Endothelial cell (in vitro differentiated cells): ENCODE measurements at places on chromosomes 1 and 21.

DNA sequence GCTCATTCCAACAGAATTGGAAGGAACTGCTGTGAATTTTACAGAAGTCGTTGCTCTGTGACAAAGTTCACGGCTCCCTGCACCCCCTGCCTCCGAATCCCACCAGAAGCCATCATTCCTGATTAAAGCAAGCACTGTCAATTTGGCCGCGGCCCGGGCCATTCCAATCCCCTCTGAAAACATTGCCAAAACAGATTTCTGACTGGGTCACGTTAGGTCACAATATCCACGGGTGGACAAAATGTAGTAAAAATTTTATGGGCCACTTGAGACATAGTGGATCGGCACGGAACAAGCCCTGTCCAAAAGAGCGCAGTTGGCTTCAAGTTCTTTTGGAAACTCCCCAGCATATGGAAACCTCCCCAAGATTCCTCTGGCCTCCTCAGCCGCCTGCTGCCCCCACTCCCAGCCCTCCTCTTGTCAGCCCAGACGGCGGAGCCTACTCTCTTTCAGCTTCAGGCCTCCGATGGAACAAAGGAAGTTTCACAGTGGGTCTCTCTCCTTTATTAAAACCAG lies 67.2 kb upstream of the IFNAR2 start:
- DNase-seq, result no peak

DNA sequence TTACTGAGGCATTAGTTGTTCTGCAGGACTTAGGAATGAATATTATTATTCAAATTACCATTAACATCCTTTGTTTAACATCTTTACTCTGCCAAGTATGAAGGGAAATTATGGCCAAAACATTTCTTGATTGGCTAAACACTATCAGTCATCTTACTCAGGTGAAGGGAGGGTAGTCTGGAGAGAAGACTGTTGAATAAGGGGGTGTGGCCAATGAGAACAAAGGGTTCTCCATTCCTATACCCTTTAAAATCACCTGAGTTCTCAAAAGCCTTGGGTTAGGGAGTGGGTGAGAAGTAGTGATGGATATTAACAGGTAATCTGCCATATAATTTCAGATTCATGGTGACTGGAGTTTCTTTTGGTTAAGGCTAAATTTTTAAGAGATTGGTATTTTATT lies 19.3 kb downstream of the CRYZL1 start:
- no peak for DNase-seq

DNA sequence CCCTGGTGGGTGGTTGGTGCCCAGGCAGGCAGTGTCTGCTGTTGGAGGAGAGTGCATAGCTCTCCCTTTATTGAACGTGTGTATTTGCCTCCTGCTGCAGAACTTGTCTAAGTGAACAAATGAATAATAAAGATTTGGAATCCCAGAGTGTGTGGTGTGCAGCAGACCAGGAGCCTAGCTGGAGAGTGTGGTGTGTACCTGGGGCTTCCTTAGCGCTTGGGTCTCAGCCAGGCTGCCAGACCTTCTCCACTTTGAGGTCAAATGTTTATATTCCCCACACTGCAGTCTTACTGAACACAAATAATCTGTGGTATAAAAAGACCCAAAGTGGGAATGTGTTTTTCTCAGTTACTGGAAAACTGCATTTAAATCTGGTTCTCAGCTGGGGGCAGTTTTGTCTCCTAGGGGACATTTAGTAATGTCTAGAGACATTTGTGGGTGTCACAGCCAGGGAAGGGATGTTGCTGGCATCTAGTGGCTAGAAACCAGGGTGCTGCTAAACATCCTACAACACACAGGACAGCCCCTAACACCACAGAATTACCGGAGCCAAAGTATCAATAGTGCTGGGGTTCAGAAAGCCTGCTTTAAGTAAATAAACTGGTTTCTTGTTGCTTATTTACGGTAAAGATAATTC lies 23.6 kb downstream of the SLC37A1 start:
- DNase-seq, result no peak

DNA sequence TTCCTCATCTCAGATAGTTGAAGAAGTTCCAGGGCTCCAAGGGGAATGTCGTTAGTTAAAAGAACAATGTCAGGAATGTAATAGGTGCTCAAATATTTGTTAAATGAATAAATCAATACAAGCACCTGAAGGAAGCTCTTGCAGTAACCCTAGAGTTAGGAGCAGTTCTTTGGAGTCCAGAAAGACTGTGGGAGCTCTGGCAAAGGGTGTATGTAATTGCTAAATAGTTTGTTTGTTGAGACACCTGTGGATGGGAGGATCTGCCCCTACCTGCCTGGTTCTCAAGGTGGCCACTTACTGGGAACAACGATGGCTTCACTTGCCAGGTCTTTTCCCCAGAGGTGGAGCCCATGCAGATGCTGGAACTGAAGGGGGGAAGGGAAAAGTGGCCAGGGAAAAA lies 27.5 kb upstream of the JUN start:
- no peak for DNase-seq

GRCh38 chr1:89896105-89896942 lies 75.5 kb downstream of the LRRC8D start:
- no peak for DNase-seq

DNA sequence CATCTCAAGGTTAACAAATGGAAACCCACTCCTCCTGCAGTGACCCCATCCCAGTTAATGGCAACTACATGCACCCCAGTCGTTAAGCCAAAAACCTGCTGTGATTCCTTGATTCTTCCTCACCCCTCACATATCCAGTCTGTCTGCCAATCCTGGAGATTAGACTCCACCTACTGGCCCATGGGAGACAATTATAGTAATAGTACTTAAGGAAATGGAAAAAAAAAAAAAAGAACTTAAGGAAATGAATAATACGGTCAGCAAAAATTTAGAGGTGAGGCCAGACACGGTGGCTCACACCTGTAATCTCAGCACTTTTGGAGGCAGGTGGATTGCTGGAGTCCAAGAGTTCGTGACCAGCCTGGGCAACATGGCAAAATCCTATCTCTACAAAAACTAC lies 7.0 kb downstream of the NOL9 start:
- no peak for DNase-seq

DNA sequence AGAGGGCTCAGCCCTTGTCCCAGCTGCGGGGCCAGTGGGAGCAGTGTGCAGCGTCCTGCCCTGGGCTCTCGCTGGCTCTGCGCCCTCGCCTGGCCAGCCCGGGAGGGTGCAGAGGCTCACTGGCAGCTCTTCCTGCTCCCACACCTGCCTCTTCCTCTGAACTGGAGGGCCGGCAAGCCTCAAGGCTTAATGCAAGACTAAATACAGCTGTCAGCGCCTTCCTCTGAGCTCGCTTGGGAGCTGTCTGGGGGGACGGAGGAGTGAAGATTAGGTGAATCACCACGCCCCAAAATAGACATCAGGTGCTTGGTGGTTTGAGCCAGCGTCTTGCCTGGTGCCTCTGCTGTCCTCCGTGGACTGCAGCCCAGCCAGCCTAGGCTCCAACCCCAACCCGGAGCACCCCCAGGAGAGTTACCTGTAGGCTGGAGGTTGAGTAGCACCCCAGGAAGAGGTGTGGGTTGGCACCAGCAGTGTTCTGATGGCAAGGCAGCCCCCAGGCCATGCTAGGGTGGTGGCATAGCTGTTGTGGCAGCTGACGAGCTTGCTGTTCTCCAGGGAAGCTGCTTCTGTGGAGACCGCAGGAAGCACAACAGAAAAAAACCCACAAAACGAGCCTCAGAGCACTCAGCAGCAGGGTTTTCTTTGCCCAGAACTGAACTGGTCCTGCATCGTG lies 36.9 kb downstream of the UMODL1 start:
- peak; percentile 78 for DNase-seq

- no peak for DNase-seq
Measured at GRCh38 chr1:14928886-14929546, 224.5 kb upstream of the TMEM51 start.

DNA sequence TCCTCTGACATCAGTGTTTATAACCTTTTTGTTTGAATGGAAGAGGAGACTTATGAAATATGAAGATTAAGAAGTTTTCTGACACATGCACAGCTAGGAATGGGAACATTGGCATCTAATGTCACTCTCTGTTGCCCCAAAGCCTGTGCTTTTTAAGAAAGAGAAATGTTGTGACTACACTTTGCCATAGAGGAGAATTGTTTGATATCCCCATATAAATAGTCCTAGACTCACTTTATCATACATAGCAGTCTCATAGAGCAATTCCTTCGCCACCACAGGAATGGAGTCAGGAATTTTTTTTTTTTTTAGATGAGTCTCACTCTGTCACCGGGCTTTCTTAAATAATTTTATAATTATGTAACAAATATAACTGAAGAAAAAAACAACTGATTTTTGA lies 1.5 kb downstream of the KRTAP21-3 start:
- DNase-seq, result no peak

GRCh38 chr1:21781815-21782348 lies 1.1 kb downstream of the USP48 start:
- peak; percentile 30 for DNase-seq

DNA sequence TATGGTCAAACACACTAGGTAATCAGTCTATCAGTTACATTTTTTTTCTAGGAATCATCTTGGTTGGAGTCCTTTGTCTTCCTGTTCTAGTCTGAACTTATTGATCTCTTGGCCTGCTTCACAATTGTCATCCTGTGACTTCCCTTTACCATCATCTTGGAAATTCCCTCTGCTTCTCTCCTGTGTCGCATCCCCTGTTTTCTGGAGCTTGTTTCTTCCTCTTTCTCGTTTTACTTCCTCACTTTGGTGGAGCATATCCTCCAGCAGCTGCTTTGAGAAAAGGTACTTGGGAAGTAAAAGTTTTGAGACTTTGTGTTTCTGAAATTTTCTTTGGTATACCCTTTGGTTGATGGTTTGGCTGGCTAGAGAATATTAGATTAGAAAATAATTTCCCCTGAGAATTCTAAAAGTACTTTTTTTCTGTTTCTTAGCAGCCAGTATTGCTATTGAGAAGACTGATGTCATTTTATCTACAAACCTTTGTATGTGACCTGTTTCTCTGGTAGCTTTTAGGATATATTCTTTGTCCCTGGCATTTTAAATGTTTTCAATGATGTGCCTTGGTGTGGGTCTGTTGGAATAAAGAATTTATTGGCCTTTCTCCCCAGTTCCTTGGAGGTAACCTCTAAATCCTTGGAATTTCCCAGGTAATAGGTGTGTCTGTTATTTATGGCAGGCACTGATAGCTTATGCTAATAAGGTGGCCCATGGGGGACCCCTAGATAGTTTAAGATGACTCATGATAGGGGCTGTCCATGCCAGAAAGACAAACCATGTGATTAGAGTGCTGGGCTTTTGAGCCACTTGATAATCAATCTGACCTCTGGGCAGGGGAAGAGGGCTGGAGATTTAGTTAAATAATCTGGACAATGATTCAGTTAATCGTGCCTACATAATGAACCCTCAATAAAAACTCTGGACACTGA lies 6.1 kb upstream of the MYCL start:
- DNase-seq, result no peak

- DNase-seq, result no peak
Measured at GRCh38 chr1:177944016-177944949, 25.6 kb downstream of the SEC16B start.

DNA sequence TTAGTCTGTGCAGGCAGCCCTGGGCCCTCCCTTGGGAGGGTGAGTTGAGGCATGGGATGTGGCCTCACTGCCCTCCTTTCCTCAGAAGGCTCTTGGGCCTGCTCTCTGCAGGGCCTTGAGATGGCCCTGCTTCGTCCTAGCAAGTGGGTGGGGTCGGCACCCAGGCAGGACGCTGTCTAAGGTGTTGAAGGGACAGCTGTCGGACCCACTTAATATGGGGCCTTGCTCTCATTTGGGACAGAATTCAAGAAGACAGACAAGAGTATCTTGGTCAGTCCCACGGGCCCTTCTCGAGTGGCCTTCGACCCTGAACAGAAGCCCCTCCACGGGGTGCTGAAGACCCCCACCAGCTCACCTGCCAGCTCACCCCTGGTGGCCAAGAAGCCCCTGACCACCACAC lies 26.0 kb upstream of the PDXK start:
- DNase-seq, result no peak

- peak; percentile 49 for DNase-seq
Measured at GRCh38 chr1:40818264-40818961, 34.8 kb downstream of the KCNQ4 start.

DNA sequence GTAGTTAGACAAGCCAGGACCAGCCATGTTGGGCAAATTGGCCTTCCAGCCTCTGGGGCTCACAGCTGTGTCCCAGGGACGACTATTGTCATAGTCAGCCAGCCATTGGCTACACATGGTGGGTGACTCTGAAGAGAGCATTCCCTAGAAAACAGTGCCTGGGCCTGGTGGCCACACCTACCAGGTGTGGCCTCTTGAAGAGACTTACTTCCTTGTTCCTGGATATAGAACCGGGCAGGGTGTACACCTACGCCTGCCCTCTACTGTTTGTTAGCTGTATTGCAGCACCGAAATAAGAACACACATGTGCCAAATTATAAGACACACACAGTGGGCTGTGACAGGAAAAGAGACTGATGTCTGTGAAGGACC lies 134.6 kb upstream of the ARHGEF16 start:
- peak; percentile 46 for DNase-seq

- DNase-seq, result no peak
Measured at GRCh38 chr21:41621513-41621912, 113.6 kb upstream of the TMPRSS2 start.

GRCh38 chr1:63671514-63671913 lies 78.3 kb downstream of the PGM1 start:
- no peak for DNase-seq

- no peak for DNase-seq
Measured at GRCh38 chr1:66256629-66257572, 277.1 kb upstream of the SGIP1 start.

- no peak for DNase-seq
Measured at GRCh38 chr1:114214016-114214415, 60.3 kb upstream of the SYT6 start.

DNA sequence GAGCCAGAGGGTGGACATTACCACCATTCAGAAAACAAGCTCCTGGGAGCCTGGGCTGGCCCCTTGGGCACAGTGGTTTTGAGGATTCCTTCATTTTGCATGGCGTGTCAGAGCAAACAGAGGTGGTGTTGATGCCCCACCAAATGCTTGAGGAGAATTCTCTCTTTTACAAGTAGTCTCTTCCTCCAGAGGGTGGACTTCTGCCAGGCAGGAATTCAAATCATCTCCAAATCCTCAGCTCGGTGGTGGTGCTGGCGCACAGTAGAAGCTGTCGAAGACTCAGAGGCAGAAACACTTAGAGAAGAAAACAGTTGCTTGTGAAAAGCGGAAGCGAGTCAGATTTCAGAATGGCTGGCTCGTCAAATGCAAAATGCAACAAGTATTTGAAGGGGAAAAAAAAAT lies 3.4 kb upstream of the CHI3L1 start:
- DNase-seq, result no peak

DNA sequence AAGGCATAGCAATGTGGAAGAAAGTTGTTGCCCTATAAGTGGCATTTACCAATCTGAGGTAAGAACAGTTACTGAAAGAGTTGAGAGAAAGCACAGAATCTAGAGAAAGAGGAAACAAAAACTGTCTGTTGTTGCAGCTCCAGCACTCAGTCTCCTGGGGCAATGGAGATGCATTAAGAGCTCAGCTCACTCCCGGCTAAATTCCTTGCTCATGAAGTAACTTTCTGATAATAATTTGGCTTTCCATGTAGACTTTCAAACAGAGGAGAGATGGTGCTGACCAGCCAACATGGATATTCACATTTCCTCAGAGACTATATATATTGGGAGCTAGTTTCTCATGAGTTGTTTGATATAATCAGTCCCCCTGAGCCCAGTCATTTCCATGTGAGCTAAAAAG lies 135.3 kb downstream of the GDAP2 start:
- DNase-seq, result no peak

- no peak for DNase-seq
Measured at GRCh38 chr1:111648806-111649205, 29.2 kb downstream of the RAP1A start.
